Activated B cell treated with CpG ODN at 0.5 μM for 24 hours (primary cell): ENCODE measurements at places on chromosomes 5 and 9. TPM values are rescaled to one million over a fixed set of nuclear protein-coding genes. Genes with fewer than 3 reads are reported as not detected.

C5orf52 gene
- not detected in 2 replicates for total RNA-seq

RGS7BP gene
- total RNA-seq, result not detected in 2 replicates

IGFBPL1 gene
- total RNA-seq, result not detected in 2 replicates

LMX1B gene
- not detected in 2 replicates for total RNA-seq

COL27A1 gene
- 0.33 and 0.44 TPM in 2 replicates for total RNA-seq

HSD17B3 gene
- not detected in 2 replicates for total RNA-seq

PCA3 gene
- total RNA-seq, result not detected in 2 replicates

OR1J2 gene
- total RNA-seq, result not detected in 2 replicates

FBN2 gene
- total RNA-seq, result not detected in 2 replicates

ADAMTS6 gene
- 3.2 and 4.1 TPM in 2 replicates for total RNA-seq

MYMK gene
- total RNA-seq, result not detected in 2 replicates

ITK gene
- 0.18 and 0.86 TPM in 2 replicates for total RNA-seq

ZNF462 gene
- total RNA-seq, result not detected in 2 replicates

PDLIM7 gene
- 17.0 and 17.7 TPM in 2 replicates for total RNA-seq

PCDHB9 gene
- 0.27 and 0.29 TPM in 2 replicates for total RNA-seq

IL4 gene
- not detected in 2 replicates for total RNA-seq

TMOD1 gene
- total RNA-seq, result 1.2 and 1.9 TPM in 2 replicates

HCN1 gene
- not detected in 2 replicates for total RNA-seq

TBCA gene
- total RNA-seq, result 113 and 128 TPM in 2 replicates

TTC23L gene
- not detected in 2 replicates for total RNA-seq

IRX1 gene
- not detected in 2 replicates for total RNA-seq

ANKRD31 gene
- 0.13 and 0.15 TPM in 2 replicates for total RNA-seq

NDST1 gene
- 5.7 and 8.1 TPM in 2 replicates for total RNA-seq

KCTD16 gene
- total RNA-seq, result not detected in 2 replicates

PRR16 gene
- total RNA-seq, result 0.15 and 0.29 TPM in 2 replicates

IL9 gene
- total RNA-seq, result not detected in 2 replicates

SNCB gene
- 0.17 TPM in 1 of 2 replicates, not detected in the other for total RNA-seq

MARCOL gene
- not detected in 2 replicates for total RNA-seq

PCDHGA7 gene
- total RNA-seq, result 1.3 and 1.6 TPM in 2 replicates

GRXCR2 gene
- total RNA-seq, result not detected in 2 replicates

NEUROG1 gene
- total RNA-seq, result not detected in 2 replicates

C1QTNF3 gene
- total RNA-seq, result 4.9 and 7.7 TPM in 2 replicates

CDH9 gene
- total RNA-seq, result not detected in 2 replicates

FAM153A gene
- total RNA-seq, result 0.05 and 0.64 TPM in 2 replicates

RNF130 gene
- total RNA-seq, result 17.6 and 18.5 TPM in 2 replicates

SHROOM1 gene
- 1.5 and 2.4 TPM in 2 replicates for total RNA-seq

PCDHA1 gene
- not detected in 2 replicates for total RNA-seq

PPP1R26 gene
- total RNA-seq, result 3.1 and 6.7 TPM in 2 replicates

SLU7 gene
- total RNA-seq, result 58.5 and 59.3 TPM in 2 replicates

LECT2 gene
- not detected in 2 replicates for total RNA-seq

NFIB gene
- not detected in 2 replicates for total RNA-seq

SUSD3 gene
- 9.1 and 12.9 TPM in 2 replicates for total RNA-seq

SLC36A3 gene
- total RNA-seq, result not detected in 2 replicates

UGT3A2 gene
- total RNA-seq, result not detected in 2 replicates

S1PR3 gene
- 0.05 TPM in 1 of 2 replicates, not detected in the other for total RNA-seq

GABBR2 gene
- total RNA-seq, result not detected in 2 replicates

BHMT2 gene
- total RNA-seq, result not detected in 2 replicates

MAML1 gene
- 33.6 and 38.8 TPM in 2 replicates for total RNA-seq
